ENCODE measurements at places on chromosomes 3 and 15.

- DNase-seq = no peak
Measured at GRCh38 chr3:129657261-129658046, 51.0 kb upstream of the PLXND1 start.

GRCh38 chr3:161475905-161476304 is 20.7 kb upstream of the OTOL1 start:
- no peak for DNase-seq

GRCh38 chr15:64149893-64150578 is 1.5 kb upstream of the SNX22 start:
- no peak for DNase-seq

GRCh38 chr15:89817701-89818280 is 3.1 kb upstream of the ANPEP start:
- DNase-seq = no peak

DNA sequence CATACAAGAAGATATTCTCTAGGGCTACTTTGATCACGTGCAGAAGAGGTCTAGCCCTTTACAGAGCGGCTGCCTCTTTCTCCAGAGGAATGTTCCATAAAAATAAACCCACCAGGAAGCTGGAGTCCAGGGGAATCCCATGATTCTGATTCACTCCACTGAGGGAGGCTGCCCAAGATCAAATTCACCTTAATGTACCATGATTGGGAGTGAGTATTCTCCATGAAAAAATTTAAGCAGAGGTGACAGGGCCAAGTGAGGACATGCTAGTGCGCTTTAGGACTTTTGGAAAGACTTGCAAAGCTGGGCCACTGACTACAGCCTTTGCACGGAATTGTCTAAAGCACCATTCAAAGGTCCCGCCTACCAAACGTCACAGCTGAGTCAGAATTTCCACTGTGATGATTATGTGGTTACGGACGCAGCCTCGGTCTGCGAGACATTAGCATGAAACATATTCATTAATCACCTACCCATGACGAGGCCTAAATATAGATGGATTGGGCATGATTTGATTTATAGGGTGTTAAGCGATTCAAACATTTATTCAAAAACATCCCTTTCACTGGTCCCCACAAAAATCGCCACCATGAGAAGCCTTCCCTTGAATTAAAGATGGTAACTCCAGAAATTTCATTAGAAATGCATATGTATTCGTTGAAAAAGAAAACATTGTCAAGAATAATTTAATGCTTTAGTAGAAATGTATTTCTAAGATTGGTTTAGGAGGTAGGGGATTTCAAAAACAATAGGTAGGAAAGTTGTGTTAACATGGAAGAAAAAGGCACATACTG is 152.6 kb downstream of the GREM1 start:
- no peak for DNase-seq

GRCh38 chr15:88395872-88396781 is 71.1 kb downstream of the MRPL46 start:
- no peak for DNase-seq

GRCh38 chr3:178201714-178202113 is 334.5 kb upstream of the KCNMB2 start:
- DNase-seq = no peak

DNA sequence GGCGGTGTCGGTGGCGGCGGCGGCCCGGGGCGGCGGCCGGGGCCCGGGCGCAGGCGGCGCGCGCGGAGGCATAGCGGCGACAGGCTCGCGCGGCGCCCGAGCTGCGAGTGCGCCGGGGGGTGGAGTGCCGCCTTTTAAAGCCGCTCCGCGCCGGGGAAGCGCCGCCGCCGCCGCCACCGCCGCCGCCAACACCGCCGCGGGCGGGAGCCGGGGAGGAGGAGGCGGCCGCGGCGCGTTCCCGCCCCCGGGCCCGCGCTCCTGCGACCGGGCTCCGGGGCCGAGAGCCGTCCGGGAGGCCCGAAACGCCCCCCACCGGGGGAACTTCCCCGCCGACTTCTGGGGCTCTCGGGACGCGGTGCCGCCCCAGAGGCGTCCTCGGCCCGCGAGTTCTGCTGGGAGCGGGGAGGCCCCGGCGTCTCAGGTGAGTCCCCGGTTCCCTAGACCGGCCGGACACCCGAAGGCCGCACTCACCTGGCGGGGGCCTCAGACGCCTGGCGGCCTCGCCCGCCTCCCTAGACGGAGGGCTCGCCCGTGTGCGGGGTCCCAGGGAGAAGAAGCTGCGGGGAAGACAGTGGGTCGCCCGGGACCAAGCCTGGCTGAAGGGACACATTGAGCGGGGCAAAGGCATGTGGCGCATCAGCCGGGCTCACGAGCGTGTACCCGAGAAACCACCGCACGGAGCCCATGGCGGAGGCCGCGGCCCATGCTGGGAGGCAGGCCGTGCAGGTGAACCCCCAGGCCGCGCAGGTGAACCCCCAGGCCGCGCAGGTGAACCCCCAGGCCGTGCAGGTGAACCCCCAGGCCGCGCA is at the start of gene PCSK6:
TSS of gene PCSK6 (minus strand) at position 109 of the 809 bp plus-strand sequence. CDS start at position 72, 37 bp downstream.
- no peak for DNase-seq

DNA sequence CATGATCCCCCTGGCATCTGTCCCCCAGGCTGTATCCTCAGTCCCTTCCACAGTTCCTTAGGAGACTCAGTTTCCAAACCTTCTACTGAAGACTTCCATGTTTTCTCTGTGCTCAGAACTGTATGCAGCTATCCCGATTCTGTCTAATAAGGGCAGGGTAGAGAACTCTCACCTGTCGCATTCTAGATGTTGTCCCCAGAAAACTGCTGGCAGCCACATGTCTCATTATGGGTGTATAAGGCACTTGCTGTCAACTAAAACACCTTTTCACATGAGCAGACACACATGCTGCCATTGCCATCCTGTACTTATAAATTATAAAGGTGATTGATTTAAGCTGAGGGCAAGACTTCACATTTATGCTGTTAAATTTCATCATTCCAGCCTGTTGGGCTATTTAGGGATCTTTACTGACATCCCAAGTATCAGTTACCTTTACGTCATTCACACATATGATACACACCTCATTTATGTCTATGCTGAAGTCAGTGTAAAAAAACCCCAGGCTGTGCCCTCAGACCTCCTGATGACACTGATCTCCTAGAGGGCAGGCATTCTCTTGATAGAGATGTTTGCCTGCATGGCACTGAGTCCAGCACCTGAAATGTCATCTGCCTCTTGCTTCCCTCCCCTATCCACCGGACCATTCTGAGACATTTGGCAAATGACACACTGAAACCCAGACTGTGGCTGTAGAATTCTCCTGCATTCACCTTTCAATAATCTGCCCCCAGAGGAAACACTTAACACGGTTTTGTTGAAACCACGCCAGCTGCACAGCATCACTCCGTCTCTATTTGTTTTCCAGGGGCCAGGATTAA is 35.8 kb downstream of the BTD start:
- no peak for DNase-seq

GRCh38 chr15:89462198-89462912 is 34.0 kb downstream of the RHCG start:
- DNase-seq = no peak

DNA sequence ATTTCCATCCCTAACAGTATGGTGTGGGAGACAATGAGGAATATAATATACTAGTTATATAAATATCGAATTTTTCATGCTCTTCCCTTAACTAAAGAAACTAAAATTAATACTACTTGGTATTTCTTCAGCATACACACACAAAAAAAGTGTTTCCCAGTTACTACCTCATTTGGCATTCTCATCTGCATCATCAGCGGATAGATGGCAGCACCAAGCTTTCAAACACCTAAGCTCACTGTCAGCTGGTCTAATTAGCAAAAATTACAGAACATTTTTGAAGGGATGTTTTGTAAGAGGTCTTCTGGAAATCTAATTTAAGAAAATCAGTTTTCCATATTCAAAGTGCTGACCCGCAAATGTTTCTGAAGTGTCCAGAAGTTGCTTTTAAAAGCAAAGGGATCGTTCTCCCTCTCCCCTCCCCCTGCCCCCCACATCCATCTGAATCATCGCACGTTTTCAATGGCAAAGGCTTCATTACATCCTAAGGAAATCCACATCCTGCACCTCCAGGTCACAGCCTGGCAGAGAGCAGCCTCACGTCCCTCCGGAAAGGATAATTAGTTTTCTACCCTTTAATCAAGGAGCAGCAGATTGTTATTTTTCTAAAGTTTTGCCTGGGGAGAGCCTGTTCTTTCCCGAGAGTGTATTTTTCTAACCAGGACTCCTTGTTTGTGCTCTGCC is 86.1 kb upstream of the SPATA12 start:
- no peak for DNase-seq

- no peak for DNase-seq
Measured at GRCh38 chr3:32215185-32215584, 23.3 kb upstream of the CMTM8 start.

Data from forelimb muscle (tissue), 1 donor.